Left kidney (tissue), 8 donors: ENCODE measurements at places on chromosomes 5 and 9. TPM values are rescaled to one million over a fixed set of nuclear protein-coding genes. Genes with fewer than 3 reads are reported as not detected.

SH3RF2 gene
- 5.4 TPM for polyA plus RNA-seq

LCN2 gene
- 0.75 TPM for polyA plus RNA-seq

GRCh38 chr5:32020271-32020670 lies 153.8 kb downstream of the GOLPH3 start:
- DNase-seq: no peak

- peak; percentile 32 for DNase-seq
These were observed 4.2 kb downstream of the MYORG start for GRCh38 chr9:34372467-34373011.

GRCh38 chr5:159645179-159645846 lies 271.0 kb upstream of the ADRA1B start:
- DNase-seq: no peak

GRCh38 chr5:6359555-6360322 lies 18.6 kb downstream of the MED10 start:
- DNase-seq: no peak
